Camera-type eye (tissue), 1 donor: ENCODE measurements at places on chromosomes 16 and 17. TPM values are rescaled to one million over a fixed set of nuclear protein-coding genes. Genes with fewer than 3 reads are reported as not detected.

MYADML2 gene
- total RNA-seq: 3.1 TPM

KRT15 gene
- 80.3 TPM for total RNA-seq

REXO5 gene
- total RNA-seq: 9.1 TPM

ZNF174 gene
- total RNA-seq: 13.5 TPM

TM4SF5 gene
- not detected for total RNA-seq

SLC12A3 gene
- not detected for total RNA-seq

CCL18 gene
- not detected for total RNA-seq

PRAC2 gene
- total RNA-seq: not detected

C16orf92 gene
- not detected for total RNA-seq

SOX9 gene
- 83.6 TPM for total RNA-seq

MYL11 gene
- 194 TPM for total RNA-seq

CYGB gene
- 12.5 TPM for total RNA-seq

CFAP20 gene
- total RNA-seq: 79.6 TPM

ACSM5 gene
- total RNA-seq: 0.66 TPM

KRTAP2-3 gene
- total RNA-seq: not detected

ZNF750 gene
- total RNA-seq: 1.6 TPM

KRTAP2-2 gene
- total RNA-seq: not detected

GALR2 gene
- not detected for total RNA-seq

RNF43 gene
- total RNA-seq: 4.8 TPM

PIK3R6 gene
- 2.5 TPM for total RNA-seq

TPPP3 gene
- total RNA-seq: 52.7 TPM

TP53TG3C gene
- not detected for total RNA-seq

HAS3 gene
- 4.1 TPM for total RNA-seq
